ENCODE measurements at places on chromosomes 3 and 15.
A peak's percentile ranks its signal among the peaks of the same experiment; 100 is the strongest.

- no peak for DNase-seq
Observed at GRCh38 chr3:195169011-195169649, 101.8 kb downstream of the XXYLT1 start.

DNA sequence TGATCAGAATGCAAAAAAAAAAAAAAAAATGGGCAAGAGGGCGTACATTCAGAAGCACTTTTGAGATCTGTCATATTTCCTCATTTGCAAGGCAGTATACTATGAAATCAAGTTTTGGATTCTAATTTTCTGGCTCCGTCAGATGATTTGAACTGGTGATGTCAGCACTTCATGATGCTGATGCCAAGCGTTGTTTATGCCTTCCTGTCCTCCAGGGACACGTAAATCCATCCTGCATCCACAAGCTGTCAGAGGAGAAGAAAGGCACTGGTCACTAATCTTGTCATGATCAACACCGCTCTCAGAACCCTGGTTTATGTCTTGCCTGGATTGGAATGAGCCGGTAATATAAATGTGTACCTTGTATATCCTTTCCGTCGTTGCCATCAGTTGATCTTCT, 152.1 kb upstream of the EPHA3 start:
- no peak for DNase-seq

DNA sequence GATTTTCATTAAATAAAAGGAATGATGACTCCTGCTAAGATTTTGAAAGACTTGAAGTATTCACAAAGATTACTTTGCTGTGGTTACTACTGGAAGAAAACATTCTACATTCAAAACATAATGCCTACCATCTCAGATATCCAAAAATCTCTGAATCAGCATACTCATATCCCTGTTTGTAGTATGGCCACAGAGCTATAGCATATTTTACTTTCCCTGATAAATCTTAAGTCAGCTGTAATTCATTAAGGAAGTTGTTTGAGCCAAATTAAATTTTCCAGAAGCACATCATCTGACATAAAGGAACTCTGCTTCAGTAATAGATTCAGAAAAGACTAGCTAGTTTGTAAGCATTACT, 942.0 kb downstream of the ROBO1 start:
- DNase-seq, result no peak

DNA sequence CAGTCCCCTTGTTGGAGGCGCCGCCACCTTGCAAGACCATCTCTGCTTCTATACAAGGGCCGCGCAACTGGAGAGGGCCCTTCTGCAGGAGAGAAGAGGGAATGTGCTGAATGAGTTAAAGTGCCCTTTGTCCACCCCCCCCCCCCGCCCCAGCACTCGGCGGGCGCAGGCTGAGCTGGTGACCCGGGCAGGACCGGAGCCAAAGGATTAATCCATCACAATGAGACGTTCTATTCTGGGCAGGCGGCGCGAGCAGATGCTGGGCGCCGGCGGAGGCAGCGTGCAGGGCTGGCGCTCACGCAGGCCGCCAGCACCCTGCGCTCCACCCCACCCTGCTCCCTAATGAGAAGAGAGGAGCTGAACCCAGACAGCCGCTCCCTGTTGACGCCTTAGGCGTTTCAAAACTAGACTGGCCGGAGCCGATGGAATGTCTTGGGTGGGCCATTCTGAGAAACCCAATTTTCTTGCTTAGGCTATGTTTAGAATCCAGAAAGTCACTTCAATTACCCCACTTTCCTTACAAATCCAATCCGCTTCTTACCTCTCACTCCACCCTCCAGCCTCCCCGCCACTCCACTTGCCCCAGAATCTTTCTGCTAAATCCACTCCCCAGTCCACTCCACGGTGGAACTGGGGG, 32.9 kb downstream of the GJD2 start:
- peak; percentile 92 for DNase-seq

- DNase-seq, result no peak
Observed at GRCh38 chr3:80785475-80785874, 976.0 kb downstream of the GBE1 start.

- DNase-seq, result no peak
Observed at GRCh38 chr3:87173776-87174175, 53.3 kb upstream of the CHMP2B start.

DNA sequence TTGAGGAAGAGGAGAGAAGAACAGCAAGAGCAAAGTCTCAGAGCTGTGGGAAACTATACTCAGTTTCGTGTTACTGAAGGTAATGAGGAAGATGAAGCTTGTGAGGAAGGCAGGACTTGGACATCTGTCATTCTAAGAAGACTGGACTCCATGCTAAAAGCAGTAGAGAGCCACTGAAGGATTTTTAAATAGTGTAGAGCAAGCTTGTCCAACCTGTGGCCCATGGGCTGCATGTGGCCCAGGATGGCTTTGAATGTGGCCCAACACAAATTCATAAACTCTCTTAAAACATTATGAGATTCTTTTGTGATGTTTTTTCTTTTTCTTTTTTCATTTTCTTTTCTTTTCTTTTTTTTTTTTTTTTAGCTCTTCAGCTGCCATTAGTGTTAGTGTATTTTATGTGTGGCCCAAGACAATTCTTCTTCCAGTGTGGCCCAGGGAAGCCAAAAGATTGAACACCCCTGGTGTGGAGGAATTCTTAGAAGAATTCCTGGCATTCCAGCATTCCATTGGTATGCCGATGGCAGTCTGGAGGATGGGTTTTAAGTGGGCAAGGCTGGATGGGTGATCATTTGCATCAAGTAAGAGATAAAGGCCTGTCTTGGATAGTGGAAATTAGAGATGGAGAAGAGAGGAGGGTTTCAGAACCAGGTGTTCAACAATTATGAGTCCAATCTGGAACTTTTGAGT, 6.9 kb upstream of the NFKBIZ start:
- DNase-seq, result peak; percentile 75

DNA sequence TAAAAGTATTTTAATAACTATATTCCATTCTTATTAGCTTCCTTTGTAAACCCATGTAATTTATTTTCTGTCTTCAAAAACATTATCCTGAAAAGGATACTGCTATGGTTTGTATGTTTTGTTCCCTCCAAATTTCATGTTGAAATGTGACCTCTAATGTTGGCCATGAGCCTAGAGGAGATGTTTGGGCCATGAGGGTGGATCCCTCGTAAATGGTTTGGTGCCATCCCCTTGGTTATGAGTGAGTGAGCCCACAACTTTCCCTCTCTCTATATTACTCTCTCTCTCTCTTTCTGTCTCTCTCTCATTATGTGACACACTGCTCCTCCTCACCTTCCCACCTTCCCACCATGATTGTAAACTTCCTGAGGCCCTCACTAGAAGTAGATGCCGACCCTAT, 357.7 kb downstream of the MFSD1 start:
- DNase-seq, result no peak

- DNase-seq, result no peak
Observed at GRCh38 chr3:18445401-18446148, 20.4 kb upstream of the SATB1 start.

Data from AG10803 (cell line).